Stimulated activated CD8-positive, alpha-beta memory T cell treated with anti-CD3 and anti-CD28 coated beads, Interleukin-4, amount 100 ng/mL, for 1 hour (primary cell): ENCODE measurements at places on chromosomes 11 and 22.

- DNase-seq = no peak
These were observed 323 bp upstream of the HIKESHI start for GRCh38 chr11:86301742-86302091.

DNA sequence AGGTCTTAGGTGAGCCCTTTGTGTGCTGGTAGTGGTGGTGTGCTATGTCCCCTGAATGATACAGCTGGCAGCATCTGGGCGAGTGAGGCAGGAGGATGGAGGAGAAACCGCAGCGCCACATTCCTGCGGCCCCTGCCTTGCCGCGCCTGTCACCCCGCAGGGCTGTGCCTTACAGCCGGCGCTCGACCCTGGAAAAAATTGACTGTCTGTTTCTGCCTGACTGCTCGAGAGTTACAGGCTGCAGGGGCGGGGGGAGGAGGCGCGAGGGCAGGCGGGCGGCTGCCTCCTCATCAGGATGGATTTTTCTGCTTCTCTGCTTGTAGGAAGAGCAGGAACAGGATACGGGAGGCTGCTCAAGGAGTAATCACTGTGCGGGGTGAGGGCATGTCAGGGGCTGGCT lies 443.4 kb downstream of the MIAT start:
- no peak for DNase-seq

- no peak for DNase-seq
These were observed 19.7 kb downstream of the OR51E2 start for GRCh38 chr11:4677948-4678347.

GRCh38 chr11:69211920-69212797 lies 56.4 kb downstream of the SMIM38 start:
- no peak for DNase-seq

- no peak for DNase-seq
These were observed 6.9 kb downstream of the SCN2B start for GRCh38 chr11:118169300-118170140.

GRCh38 chr11:28123151-28123581 lies 15.0 kb downstream of the METTL15 start:
- DNase-seq = no peak

DNA sequence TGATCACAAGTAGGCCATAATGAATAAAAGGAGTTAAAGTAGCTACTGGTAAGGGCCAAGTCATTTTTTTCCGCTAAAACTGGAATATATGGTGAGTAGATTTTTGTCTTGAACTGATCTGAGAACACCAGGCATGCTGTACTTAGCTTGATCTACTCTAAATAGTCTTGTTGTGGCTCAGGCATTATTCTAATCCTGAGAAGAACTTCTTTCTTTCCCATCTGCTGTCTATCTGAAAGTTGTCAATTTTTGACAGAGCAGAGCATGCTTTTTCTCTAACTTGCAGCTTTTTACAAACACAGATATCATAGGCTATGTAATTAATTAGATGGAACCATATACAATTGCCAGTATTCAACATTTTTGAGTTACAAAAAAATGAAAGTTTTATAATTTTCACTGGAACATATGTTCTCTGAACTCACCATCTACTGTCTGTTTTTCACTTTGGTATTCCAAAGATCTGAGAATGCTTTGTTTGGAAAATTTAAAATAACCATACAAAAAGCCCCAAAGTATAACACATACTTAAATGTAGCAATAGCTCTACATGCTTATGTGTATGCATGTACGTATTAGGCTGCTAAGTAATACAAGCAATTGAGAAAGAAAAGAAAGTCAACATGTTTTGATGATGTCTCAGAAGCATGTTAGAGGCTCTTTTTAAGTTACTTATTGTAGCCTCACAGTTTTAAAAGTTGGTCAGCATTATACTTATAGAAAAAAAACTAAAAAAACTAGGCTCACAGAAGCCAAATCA lies 542.7 kb upstream of the LUZP2 start:
- DNase-seq = no peak

GRCh38 chr11:28296426-28296825 lies 188.2 kb downstream of the METTL15 start:
- no peak for DNase-seq

GRCh38 chr22:28381429-28382167 lies 298.0 kb downstream of the TTC28 start:
- DNase-seq = no peak

DNA sequence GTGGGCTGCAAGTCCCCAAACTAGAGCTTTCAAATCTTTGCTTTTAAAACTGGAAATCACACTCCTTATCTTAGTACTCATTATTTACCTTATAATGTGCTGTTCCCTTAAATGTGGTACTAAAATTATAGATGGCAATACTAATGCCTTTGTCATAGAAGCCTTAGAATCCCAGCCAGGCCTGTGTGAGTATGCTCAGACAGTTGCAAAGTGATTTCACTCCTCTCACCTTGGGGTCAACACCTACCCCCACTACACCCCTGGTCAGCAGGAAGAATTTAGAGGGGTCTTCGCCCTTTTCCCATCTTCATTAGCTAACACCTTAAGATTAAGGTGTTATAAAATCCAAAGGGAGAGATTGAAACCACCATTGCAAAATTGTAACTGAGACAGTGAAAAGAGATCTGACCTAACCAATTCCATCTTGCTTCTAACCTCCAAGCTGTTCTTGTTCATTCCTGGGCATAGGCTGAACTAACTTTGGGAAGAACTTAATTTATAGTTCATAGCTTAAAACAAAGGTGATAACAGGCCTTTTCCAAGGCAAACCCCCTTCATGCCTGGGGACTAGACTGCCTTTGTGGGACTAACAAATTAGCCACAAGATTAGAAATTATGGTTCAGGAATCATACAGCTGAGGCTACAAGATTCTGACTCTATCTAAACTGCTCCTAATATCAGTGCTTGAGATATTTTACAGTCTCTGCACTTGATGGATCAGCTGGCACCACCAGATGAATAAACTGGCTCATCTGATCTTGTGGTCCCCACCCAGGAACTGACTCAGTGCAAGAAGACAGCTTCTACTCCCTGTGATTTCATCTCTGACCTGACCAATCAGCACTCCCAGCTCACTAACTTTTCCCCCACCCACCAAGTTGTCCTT lies 10.4 kb upstream of the MRPL17 start:
- no peak for DNase-seq

GRCh38 chr11:15307619-15308024 lies 192.9 kb downstream of the INSC start:
- no peak for DNase-seq

GRCh38 chr11:96145163-96145585 lies 197.8 kb downstream of the MAML2 start:
- no peak for DNase-seq

GRCh38 chr11:123170929-123171328 lies 24.1 kb downstream of the CLMP start:
- DNase-seq = no peak

- no peak for DNase-seq
These were observed 7.5 kb downstream of the MALAT1 start for GRCh38 chr11:65506290-65506771.

DNA sequence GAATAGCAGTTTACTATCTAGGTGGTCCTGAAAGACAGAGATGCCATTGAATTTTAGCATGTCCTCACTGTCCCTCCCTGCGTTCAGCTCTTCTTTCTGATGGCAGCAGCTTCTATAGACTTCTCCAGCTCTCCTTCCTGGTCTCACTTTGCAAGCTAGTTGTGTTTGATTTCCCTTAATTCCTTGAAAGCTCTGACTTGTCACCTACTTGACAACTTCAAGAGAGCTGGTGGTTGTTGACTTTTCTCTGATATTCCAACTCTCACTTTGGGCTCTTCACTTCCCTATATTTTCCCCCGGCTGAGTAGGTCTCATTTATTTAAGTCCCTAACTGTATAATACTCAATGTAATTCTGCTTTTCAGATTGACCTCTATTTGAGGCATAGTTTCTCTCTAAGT lies 1825.0 kb upstream of the RAG2 start:
- DNase-seq = no peak

- DNase-seq = no peak
These were observed 449.9 kb downstream of the OPCML start for GRCh38 chr11:133082453-133082781.

GRCh38 chr11:70270877-70271648 lies 573 bp downstream of the PPFIA1 start:
- no peak for DNase-seq

- DNase-seq = no peak
These were observed 37.0 kb downstream of the NEAT1 start for GRCh38 chr11:65459552-65459951.

DNA sequence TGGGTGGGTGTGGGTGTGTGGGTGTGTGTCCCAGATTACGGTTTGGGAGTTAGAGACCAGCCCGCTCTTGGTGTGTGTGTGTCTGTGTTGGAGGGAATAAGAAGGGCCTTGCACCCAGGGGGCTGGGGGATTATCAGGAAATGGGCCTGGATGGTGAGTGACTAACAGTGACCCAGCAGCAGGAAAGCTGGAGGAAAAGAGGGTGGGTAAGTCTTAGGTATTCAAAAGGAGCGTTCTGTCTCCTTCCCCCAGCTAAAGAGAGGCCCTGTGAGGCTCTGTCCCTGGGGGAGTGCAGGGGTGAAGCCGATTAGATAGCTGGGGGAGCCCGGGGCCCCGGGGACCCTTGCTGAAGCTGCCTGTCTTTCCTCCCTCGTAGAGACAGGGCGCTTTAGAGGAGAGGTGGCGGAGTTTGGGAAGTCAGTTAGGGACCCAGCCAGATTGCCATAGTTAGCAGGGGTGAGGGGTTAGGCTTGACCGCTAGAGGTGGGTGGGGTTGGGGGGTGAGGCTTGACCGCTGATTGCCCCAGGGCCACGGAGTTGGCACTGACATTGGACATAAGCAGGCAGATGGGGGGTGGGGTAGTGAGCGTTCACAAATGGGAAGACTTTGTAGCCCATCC lies 1.5 kb downstream of the OAF start:
- no peak for DNase-seq

DNA sequence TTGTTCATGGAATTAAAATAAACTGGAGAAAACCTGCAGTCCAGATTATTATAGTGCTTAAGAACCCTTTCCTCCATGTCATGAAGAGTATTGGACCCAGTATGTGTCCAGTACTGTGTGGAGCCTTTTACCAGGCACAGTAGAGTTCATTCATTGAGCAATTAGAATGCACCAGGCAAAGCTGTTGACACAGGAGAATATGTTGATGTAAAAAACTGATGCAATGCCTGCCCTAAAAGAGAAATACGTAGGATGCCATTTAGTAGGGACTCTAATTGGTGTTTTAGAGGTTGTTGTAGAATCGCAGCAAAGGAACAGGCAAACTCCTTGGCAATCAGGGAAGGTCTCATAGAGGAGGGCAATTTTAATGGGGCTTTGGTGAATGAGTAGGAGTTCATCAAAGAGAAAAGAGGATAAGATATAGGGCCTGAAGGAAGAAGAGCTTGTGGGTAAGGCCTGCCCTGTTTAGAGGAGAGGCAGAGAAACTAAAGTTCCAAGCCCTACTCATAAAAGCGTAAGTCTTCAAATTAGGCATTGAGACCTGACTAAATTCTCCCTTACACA lies 126.4 kb downstream of the SEZ6L start:
- DNase-seq = no peak

- no peak for DNase-seq
These were observed 16.2 kb downstream of the SLC37A2 start for GRCh38 chr11:125079151-125079877.

- no peak for DNase-seq
These were observed 30.2 kb downstream of the ARHGEF17 start for GRCh38 chr11:73338279-73338678.

GRCh38 chr22:22565981-22566380 lies 6.9 kb upstream of the PRAME start:
- DNase-seq = no peak

DNA sequence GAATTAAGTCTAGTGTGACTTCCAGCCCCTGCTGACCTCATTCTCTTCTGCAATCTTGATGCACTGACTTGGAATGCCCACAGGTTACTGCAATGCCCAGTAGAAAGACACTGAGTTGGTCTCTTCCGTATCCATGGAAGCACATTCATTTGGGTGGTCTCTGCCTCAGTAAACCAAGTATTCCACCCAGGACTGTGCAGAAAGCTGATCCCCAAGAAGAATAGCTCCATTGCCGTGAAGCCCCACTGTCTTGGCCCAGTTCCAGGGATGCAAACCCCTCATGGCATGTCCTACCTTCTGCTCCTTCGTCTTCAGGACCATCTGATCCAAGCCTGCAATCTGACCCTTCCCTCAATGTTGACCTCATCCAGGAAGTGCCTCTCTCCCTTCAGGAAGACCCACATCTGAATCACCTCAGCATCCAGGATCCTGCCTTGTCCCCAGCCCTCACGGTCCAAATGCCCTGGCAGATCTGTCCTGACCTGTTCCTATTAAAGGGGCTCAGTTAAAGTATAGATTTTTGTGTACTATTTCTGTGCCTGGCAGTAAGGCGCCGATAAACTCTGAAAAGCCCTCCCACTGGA lies 425.8 kb downstream of the SOX6 start:
- no peak for DNase-seq
